Cortex of kidney (tissue), 1 donor: ENCODE measurements at places on chromosomes 12 and 14.

- no peak for DNase-seq
Observed at GRCh38 chr12:92363295-92364146, 217.9 kb upstream of the BTG1 start.

- no peak for DNase-seq
Observed at GRCh38 chr14:57809808-57810207, 56.1 kb downstream of the SLC35F4 start.

DNA sequence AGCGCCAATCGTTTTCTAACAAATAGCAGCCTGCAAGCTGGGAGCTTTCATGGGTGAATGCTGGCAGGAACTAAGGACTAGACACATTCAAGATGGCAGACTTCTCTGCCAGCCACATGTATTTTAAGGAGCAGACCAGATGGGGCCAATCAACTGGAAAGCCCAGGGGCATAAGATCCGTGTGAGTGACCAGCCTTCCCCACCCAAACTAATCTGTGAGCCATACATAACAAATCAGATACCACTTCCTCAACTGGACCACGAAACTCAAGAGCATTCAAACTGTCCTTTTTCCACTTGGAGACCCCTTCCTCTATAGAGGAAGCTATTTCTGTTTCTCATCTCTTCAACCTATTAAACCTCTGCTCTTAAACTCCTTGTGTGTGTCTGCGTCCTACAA lies 9.7 kb downstream of the TCL1B start:
- DNase-seq = no peak

DNA sequence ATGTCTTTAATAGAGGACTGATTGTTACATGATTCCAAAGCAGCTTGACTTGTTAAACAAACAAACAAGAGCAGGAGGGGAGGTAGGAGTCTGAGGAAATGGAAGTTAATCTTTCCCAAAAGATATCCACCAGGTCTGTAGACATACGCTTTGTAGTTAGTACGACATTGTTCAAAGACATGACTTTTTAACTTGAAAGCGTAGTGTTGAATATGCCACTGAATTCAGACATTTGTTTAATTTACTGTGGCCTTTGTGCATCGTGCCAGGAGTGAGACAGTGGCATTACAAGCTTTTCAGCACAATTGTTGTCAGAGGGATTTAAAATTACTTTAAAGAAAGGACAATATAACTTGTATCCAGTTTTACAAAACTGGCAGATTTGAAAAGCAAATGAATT lies 53.0 kb downstream of the SAV1 start:
- no peak for DNase-seq

- no peak for DNase-seq
Observed at GRCh38 chr12:6914246-6914946, at the start of gene ENO2. TSS of gene ENO2 (plus strand) at chr12:6914580. CDS start at chr12:6915833, 1,253 bp downstream.

GRCh38 chr14:33612197-33612505 lies 338.7 kb downstream of the EGLN3 start:
- DNase-seq = no peak

DNA sequence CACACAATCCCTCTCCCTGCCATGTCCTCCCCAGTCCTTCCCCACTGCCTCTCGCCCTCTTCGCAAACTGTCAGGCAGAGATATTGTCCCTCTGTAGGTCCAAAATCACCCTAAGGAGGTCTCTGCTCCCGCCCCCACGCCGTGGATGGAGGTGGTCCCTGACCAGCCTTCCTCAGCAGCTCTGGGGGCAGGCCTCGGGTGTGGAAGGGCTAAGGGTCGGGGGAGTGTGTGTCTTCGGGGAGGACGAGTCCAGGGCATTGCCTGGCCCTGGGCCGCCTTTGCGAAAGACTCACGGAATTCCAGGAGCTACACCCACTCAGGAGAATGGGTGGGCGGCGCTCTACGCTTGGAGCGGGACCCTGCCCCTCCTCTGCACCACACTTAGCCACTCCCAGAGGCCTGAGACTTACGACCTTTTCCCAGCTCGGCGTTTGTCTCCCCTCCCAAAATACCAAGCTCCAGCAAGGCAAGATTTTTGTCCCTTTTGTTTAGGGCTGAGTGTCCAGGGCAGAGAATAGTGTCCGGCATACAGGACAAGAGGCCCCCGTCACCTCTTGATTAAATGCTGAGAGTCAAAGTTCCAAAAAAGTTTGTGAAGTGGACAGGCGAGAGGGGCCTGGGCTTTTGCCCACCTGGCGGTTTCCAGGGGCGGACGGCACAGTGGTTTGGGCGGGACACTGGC lies 881 bp downstream of the PYGL start:
- no peak for DNase-seq

DNA sequence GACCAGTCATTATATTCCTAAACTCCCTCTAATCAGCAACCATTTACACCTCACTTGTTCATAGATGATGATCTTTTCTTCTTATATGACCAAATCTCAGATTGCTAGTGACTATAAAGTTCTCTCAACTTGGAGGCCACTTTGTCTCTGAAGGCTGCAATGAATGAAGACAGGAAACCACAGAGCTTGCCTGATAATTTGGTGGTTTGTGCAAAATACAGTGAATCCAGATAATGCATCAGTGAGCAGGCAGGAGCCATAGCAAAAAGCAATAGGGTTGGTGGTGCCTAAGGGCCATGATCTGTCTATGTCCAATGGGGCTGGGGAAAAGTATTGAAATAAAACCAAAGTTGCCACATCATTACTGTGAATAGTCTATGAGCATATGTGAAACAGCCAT lies 123.8 kb upstream of the LRFN5 start:
- DNase-seq = no peak

- DNase-seq = no peak
Observed at GRCh38 chr12:76508128-76508980, 51.2 kb downstream of the OSBPL8 start.

DNA sequence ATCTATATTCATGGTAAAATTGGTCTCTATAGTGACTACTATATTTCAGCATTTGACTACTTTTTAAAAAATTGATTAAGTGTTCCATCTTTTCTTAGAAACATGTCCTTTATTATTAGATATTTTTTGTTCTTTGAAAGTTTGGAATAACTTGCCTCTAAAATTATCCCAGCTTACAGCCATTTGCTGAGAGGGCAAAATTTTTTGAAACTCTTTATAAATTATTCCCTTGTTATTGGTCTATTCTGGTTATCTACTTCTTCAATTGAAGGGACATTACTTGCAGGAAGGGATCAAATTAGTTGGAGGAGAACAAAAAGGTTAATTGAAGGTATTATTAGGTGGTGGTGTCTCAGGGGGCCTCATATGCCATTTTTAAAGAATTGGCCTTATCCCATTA lies 184.1 kb downstream of the TTC6 start:
- DNase-seq = no peak

DNA sequence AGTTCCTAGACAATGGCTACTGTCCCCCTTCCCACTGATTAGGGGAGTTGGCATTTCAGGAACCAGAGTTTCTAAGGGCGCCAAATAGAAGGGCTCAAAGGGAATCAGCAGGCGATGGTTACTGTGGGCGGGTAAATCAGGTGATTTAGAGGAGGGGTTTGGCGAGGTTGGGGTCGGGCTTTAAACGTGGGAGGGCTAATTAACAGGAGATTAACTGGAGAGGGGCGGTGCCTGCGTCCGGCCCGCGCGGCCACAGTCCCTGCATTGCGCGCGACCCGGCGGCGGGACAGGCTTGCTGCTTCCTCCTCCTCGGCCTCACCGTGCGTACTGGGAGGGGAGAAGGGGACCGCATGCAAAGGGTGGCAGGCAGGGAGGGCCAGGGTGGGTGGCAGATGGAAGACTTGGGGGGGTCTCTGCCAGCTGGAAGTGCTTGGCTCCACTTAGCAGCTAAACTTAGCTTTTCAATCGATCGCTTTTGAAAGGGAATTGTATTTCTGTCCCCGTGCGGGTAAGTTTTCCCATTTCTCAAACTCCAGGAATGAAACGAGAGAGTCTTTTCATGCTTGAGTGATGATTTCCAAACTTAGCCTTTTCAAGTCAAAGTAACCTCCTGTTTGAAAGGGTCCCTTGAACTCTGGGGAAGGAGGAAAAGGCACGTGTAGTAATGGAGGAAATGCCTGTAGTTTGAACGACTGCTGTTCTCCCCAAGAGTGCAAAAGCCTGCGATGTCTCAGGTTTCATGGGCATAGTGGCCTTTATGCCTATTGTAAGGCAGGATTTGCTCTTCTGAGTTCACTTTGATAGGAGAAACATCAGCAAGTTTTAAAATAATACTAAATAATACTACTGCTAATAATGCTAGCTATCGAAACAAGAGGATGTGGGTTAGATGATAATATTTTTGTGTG lies at the start of gene MGST1:
TSS of gene MGST1 (plus strand) at position 255 of the 908 bp plus-strand sequence. CDS start 6,608 bp downstream, outside the sequence.
- no peak for DNase-seq

DNA sequence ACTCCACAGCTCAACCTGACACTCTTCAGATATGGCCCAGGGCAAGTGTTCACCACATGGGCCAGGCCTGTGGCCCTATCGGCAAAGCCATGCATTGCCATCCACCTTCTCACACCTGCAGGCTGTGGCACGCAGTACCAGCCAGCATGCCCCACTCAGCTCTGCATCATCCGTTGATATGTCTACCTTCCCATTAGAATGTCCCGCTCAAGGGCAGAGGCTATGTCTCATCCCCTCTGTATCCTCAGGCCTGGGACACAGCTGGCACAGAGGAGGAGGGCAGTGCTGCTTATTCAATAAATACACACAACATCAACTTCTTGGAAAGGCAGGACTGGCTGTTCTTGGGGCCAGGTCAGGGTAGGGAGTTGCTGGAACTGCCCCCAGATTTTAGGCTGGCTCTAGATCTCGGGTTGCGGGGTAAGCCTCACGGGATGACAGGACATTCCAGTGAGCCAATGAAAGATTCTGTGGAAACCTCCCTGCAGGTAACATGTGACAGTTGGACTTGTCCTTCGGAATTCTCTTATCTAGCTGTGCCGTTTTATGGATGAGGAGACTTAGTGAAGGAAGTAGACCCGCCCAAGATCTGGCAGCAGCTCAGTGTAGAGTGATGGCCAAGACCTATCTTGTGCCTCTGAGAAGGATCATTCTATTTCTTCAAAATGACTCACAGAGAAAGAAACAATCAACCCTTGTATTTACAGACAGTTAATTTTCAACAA lies 25.6 kb downstream of the SYNE3 start:
- DNase-seq = no peak

DNA sequence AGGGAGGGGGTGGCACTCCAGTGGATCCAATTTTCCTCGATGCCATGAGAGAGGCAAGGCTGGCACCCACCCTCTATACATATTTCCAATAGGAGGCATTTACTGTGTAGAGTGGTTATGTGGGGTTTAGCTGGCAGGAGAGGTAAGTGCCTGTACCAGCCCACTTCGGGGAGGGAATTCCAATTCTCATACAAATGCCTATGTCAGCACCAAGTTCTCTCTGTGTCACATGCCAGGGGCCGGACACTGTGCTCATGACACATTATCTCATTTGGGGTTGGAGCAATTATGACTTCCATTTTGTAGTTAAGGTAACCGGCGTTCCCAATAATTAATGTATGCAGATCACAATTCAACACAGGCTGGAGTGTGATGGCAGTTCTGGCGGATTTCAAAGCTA lies 284.3 kb downstream of the KSR2 start:
- no peak for DNase-seq

- no peak for DNase-seq
Observed at GRCh38 chr14:89418452-89418851, 1.4 kb upstream of the FOXN3 start.

DNA sequence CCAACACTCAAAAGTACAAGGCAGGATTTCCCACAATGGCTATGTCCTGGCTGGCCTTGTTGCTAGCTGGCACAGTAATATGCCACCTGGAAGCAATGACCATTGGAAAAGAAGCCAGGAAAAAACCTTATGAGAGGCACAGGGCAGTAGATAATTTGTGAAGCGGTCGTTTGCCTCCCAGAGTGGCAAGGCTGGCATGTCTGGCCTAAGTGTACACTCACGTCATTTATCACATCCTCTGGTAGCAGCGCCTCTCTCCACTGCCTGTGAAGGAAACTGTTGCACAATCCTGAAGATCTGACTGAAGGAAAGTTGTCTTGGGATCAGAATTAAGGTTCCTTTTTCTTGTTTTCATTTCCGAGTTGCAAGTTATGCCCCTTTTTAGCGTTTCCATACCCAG lies 408.5 kb downstream of the ZFP36L1 start:
- DNase-seq = no peak

DNA sequence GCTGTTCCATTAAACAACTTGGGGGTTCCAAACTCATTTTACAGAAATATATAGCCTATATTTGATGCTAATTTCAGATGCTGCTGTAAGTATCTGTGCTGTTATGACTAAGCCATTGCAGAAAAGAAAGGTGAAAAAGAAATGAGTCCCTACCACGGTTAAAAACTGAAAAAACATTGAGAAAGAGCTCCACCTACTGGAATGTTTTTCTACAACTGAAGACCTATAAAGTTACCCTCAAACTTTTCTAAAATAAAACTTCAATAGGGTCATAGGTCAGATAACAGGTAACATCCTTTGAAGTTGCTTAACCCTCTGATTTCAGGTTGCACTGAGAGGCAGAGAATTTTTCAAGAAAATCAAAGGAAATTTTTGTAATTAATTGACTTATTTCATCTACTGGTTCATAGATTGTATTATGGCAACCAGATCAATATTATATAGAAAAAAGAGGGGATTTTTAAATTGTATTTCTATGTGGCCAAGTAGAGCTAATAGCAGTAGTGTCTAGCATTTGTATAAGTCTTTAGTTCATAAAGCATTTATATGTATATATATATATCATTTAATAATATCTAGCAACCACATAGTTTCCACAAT lies 279.9 kb downstream of the RPS29 start:
- DNase-seq = no peak
